NCI-H1105 (cell line): ENCODE measurements at places on chromosomes 2 and 18.

- no peak for DNase-seq
Observed at GRCh38 chr2:228731517-228731916, 539.6 kb downstream of the PID1 start.

DNA sequence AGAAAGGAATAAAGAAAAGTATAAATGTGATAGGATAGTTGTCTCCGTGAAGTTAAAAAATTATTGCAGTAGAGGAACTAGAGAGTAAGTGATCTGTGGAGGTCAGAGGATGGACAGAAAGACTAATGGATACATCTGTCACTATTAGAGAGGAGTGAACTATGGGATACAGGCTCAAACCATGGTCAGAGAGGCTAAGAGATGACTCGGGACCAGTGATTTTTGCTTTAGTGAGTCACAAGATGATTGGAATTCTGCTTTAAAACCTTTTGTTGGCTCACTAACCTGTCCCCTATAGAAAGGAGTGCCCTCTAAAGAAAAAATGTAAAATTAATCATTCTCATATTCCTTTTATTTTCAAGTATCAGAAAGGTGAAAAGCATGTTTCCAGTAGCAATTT lies 30.3 kb downstream of the ALMS1 start:
- no peak for DNase-seq

GRCh38 chr2:50347358-50348044 lies 684.4 kb downstream of the NRXN1 start:
- peak; percentile 28 for DNase-seq

GRCh38 chr18:24395049-24395795 lies 2.4 kb downstream of the OSBPL1A start:
- no peak for DNase-seq

DNA sequence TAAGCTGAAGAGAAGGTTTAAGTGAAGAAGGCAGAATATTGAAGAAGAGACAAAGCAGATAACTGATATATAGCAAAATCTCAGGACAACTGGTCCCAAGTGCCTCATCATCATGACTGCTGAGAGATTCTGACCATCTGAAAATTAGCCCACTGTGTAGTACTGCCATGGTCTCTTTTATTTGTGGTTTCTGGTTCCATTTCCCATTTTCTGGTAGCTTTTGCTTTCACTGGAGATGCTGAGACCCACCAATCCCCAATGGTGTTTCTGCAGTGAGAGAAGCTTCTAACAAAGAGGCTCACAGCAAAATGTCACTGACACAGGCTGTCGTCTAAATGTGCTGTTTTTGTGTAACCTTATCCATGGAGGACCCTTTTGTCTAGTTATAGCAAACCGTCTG lies 79.5 kb downstream of the TMEM163 start:
- DNase-seq: no peak

GRCh38 chr2:152243761-152244640 lies 68.4 kb upstream of the STAM2 start:
- DNase-seq: no peak

- DNase-seq: no peak
Observed at GRCh38 chr2:189521699-189522434, 58.7 kb downstream of the SLC40A1 start.

DNA sequence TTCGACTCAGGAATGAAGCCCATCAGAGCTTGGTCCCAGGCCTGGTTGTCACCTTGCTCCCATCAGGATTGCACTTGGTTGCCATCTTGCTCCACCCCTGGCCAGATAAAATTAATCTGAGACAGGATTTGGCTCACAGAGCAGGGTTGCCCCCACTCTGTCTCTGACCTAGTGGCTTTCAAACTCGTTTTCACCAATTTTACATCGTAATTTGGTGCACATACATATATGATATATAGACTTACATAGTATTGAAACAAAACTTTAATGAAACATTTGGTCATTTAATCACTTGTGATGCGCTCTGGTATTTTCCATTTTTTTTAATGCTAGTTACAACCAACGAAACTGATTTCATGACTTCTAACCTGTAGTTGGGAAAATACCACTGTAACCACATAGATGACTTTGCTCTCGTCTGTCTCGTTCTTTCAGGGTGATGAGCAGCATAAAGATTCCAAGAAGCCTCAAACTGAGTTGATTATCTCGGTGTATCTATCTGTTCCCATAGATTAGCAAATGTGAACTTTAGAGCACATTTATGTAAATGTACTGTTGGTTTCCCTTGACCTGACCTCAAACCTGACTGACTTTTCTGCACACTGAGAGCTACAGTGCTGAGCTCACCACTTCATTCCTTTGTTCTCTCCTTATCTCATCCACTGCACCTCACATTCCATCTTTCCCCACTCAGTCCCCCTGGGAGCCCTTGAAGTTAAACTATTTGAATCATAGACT lies 30.5 kb upstream of the PLB1 start:
- no peak for DNase-seq

- no peak for DNase-seq
Observed at GRCh38 chr2:109637749-109638570, 23.8 kb downstream of the SOWAHC start.

GRCh38 chr2:67499989-67500388 lies 102.9 kb downstream of the ETAA1 start:
- no peak for DNase-seq

- no peak for DNase-seq
Observed at GRCh38 chr2:45332094-45332493, 279.0 kb downstream of the SRBD1 start.

- no peak for DNase-seq
Observed at GRCh38 chr18:76486574-76486973, 8.5 kb downstream of the ZNF516 start.

GRCh38 chr2:158072361-158072760 lies 29.3 kb upstream of the UPP2 start:
- DNase-seq: no peak

DNA sequence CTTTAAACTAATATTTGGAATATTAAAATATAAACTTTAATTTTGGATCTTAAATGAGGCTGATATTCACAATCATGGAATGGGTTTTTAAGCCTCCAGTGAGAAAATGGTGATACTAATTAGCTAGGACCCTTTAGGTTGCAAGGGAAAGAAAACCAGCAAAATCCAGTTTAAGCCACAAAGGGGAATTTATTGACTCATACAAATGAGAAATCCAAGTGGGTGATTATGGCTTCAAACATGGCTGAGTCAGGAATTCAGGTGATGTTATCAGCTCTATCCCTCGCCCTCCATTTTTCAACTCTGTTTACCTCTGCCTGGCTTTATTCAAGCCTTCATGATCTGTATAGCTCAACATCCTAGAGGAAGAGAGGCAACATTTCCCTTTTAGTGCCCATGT lies 75.3 kb upstream of the DLX2 start:
- DNase-seq: no peak

DNA sequence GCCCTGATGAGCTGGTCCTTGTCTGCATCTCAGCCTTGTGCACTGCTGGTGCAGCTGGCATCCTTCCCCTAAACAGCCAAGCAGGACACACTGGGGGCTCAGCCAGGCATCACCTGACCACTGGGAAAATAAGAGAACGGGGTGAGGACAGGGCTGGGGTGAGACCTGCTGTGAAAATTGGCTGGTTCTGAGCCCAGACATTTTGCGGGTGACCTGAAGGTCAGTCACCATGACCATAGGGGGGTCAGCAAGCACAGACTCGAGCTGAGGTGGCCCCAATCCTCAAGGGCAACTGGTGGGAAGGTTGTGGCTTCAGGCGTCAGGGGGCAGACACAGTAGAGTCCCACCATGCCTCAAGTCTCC lies 144.9 kb upstream of the TWIST2 start:
- no peak for DNase-seq

- no peak for DNase-seq
Observed at GRCh38 chr18:3157606-3158005, 62.2 kb downstream of the MYOM1 start.

DNA sequence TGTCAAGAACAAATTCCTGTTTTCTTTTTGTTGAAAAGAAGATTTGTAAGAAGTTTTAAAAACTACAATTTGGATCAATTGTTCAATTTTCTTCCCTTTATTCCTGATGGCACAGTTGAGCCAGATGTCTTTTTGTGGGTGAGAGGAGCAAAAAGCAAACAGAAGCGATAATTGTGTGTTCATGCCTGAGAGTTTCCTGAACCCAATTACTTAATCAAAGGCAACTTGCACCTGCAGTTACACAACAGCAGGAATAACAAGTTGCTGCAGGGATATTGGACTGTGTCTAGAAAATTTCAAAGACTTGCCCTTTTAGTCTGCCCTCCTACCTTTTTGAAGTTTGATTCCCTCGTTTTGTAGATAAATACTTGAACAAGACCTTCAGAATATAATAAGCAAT lies 383.6 kb downstream of the DSEL start:
- DNase-seq: peak; percentile 87

DNA sequence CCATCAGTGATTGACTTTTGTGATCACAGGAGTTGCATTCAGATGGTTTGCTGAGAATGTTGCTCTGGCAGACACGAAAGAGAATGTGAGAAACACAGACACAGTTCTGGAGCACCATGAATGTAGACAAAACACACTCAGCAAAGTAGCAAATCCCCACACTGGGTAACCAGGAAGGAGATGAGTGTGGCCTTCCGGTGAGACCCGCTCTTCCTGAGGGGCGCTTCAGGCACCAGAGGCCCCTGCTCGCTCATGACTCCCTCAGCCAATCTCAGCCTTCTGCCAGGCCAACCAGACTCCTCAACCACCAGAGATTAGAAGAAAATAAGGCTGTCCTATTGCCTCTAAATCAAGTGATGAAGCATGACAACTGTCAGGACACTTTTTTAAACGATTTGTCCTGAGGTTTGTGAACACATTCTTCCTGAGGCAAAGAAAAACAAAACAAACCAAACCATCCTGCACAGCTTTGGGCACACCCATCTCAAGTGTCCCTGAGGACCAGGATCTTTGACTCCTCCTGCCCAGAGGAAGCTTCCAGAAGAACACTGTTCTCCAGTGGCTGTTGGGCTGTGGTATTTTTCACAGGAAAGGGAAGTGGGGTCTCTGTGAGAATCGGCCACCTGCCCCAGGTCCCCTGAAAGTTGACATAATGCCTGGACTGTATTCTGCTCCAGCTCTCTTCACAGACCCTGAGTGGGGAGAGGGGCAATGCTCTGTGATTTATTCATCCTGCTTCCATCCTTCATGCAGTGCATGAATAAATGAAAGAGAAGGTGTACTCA lies 152.8 kb downstream of the BCL11A start:
- no peak for DNase-seq

DNA sequence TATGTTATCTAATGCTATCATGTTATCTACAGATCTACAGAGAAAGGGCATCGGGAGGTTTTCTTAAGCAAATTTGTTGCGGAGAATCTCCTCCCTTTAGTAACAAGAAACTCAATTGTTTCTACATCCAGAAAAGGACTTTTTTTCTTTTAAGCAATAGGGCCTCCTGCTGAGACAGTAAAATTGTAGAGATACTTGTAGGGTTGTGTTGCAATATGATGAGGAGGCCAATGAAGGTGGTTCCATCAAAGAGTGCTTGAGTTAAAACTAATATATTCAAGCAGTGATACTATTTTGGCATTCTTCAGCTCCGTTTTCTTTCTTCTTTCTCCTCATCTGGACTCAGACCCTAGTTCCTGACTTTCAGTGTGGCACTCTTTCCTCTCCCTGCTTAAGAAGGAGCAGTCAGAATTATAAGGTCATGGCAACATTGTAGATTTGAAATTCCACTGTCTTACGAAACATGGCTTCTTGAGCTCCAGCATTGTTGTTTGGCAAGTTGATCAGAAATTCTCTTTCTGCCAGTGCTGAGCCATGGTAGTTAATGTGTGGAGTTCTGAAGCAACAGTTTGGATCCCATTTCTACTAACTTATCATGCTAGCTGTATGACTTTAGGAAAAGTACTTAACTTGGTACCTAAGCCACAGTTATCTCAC lies 202.0 kb upstream of the SLC14A2 start:
- no peak for DNase-seq
